Thoracic aorta (tissue), 2 donors: ENCODE measurements at places on chromosomes 5 and 9. TPM values are rescaled to one million over a fixed set of nuclear protein-coding genes. Genes with fewer than 3 reads are reported as not detected.

GRCh38 chr5:38758774-38759600 is 86.8 kb upstream of the OSMR start:
- no peak for DNase-seq

GRCh38 chr5:61941637-61942036 is 364.4 kb upstream of the KIF2A start:
- no peak for DNase-seq

Gene SV2C
- 0.14 TPM for total RNA-seq

Gene DRD1
- 0.99 TPM for total RNA-seq

DNA sequence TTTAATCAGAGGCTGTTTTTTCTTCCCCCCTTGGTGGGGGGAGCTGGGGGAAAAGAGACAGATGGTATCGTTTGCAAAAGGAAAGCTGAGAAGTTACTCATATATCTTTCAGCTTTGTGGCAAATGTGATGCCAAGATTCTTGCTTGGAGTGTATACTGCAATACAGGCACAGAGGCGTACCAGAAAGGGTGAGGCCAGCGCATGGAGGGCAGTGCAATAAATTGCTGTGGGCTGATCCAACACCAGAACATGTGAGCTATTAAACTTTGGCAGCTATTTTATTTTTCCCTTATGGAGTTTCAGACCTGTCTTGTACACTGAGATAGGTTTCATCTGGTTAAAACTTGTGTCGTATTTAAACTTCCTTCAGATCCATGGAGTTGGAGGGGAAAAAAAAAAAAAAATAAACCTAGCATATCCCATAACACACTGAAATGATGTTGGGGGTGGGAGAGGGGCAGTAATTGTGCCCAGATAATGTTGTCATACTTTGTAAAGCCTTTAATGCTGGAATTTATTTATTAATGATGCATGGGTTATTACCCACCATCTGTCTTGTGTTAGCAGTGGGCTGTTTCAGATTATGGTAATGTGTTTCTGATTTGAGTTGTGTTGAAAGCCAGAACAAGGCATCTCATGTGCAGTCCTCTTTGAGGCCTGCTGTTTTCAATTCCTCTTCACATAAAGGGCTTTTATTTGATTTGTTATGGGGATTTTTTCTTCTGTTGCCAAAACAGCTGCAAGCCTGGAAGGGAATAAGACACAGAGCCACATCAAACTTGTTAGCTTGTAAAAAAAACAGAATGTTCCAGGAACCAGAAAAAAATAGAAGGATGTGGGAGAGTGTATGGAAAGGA is 891.3 kb downstream of the TLE1 start:
- no peak for DNase-seq

Gene ARHGEF37
- 11.4 TPM for total RNA-seq

- DNase-seq: no peak
These were observed 22.6 kb downstream of the DAB2IP start for GRCh38 chr9:121674017-121674416.

GRCh38 chr9:101114317-101114716 is 85.8 kb downstream of the PLPPR1 start:
- no peak for DNase-seq

GRCh38 chr5:31854181-31855133 is 215.5 kb downstream of the PDZD2 start:
- no peak for DNase-seq

DNA sequence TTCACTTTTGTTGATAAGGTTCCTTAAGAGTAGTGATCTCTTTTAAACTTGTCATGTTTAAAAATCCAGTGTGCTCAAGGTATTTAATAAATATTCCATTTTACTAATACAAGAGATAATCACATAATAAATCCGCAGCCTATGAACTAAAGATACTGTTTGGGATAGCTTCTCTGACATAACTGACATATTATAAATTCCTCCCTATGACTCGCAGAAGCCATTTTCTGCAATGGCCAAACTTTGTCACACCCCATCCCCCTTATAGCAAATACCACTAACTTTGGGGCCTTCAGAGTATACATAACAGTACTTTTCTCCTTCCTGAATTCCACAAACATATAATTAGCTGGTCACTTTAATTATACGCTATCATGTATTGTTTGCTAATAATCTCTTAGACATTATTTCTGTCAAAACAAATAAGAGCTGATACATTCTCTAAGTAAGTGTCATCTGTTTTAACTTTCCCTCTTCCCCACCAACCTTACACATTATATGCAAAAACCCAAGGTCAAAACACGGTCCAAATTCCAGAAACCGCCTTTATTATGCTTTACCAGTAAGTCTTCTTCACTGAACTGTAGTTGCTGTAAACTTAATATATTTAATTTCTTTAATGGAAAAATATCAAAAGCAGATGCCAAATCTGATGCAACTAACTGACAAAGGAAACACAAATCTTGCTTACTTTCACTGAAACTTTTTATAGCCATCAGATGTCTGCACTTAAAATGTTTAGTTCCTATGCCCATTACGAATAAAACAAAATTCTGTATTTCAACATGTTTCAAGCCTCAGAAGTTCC is 971 bp downstream of the TMEM267 start:
- DNase-seq: no peak

Gene MAP1B
- total RNA-seq: 616 TPM

GRCh38 chr9:121819428-121820231 is 168.2 kb downstream of the DAB2IP start:
- no peak for DNase-seq

Gene GPR150
- 1.1 TPM for total RNA-seq

Gene KIF12
- not detected for total RNA-seq

GRCh38 chr9:136339958-136340310 is 12.6 kb downstream of the GPSM1 start:
- no peak for DNase-seq

GRCh38 chr5:35436400-35437057 is 181.1 kb upstream of the SPEF2 start:
- DNase-seq: no peak

GRCh38 chr5:1319436-1320256 is 24.8 kb upstream of the TERT start:
- no peak for DNase-seq

Gene LRRTM2
- total RNA-seq: 1.9 TPM

DNA sequence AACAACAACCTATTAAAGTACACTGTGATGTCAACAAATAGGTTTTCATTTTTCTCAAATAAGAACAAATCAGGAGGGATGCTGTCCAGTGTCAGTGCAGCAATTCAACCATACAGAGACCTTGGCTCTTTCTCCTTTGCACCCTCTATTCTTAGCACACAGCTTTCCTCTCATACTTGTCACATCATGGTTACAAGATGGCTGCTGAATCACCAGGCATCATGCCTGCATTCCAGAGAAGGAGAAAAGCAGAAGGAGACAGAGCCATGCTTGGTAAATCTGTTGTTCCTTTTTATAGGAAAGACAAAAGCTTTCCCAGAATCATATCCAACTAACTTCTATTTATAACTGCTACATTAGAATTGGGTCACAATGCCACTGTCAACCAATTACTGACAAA is 124.7 kb upstream of the VLDLR start:
- DNase-seq: no peak

Gene PROB1
- 1.9 TPM for total RNA-seq

Gene PCDHGA11
- total RNA-seq: 10.4 TPM

- no peak for DNase-seq
These were observed 143.4 kb upstream of the APC start for GRCh38 chr5:112594095-112594850.

DNA sequence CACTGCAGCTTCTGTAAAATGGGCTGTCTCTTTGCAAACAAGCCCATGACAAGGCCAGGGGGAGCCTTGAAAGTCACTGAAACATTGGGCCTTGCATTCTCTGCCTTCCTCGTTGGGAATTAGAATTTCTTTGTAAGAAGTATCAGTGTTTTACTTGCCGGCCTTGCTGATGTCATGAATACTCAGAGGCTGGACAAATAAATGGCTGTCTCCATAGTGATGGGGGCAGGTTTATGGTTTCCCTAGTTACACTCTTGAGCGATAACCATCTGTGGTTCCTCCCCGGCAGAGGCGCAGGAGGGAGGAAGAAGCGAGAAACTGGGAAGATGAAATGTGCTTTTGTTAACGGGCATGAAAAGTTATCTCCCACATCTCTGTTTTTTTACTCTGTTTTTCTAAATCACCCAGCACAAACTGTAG is 272.7 kb upstream of the PANK3 start:
- DNase-seq: no peak

DNA sequence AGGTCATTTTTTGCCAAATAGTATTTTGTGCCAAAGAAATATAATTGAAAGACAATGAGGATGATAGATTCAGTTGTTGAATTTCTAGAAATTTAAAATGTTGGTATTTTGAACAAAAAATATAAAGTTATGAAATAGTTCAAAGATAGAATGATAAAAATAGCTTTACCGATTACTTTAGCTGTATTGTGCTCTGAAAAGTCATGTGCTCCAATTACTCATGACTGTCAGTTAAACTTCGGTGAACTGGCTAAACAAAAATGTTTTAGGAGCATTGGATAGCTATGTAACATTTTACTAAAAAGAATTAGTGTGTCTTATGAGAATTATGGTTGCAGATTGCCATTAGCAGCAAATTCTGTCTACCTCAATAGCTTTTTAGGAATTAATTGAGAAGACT is 177.3 kb upstream of the VCAN start:
- no peak for DNase-seq

DNA sequence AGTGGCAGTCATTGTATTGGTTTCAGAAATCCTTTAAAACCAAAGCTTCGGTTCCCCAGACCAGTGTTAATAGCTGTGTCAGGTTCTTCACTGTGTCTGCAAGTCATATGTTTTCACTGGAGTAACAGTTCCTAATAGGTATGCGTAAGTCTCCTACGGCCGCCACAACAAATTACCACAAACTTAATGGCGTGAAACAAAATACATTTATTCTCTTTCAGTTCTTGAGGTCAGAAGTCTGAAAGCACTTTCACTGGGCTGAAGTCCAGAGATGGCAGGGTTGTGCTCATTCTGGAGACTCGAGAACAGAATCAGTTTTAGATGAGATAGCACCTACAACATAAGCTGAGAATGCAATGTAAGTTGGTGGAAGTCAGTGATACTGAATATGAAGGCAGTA is 556.2 kb downstream of the TLE4 start:
- no peak for DNase-seq

DNA sequence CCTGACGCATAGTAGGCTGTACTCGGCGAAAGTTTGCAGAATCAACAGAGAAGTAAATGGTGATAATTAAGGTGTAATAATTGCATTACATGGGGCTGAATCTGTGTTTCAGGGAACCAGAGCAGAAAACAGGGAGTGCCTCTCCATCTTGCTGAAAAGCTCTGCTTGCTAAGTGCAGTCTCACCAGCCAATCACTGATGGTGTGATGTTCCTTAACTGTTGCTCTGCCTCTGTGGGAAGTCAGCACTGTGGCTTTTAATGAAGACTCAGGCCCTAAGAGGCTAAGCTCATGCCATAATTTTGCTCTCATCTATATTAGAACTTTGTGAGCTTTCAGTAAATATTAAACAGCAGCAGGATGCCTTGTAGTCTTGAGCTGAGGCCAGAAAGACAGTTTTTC is 4.5 kb downstream of the PHF24 start:
- no peak for DNase-seq

DNA sequence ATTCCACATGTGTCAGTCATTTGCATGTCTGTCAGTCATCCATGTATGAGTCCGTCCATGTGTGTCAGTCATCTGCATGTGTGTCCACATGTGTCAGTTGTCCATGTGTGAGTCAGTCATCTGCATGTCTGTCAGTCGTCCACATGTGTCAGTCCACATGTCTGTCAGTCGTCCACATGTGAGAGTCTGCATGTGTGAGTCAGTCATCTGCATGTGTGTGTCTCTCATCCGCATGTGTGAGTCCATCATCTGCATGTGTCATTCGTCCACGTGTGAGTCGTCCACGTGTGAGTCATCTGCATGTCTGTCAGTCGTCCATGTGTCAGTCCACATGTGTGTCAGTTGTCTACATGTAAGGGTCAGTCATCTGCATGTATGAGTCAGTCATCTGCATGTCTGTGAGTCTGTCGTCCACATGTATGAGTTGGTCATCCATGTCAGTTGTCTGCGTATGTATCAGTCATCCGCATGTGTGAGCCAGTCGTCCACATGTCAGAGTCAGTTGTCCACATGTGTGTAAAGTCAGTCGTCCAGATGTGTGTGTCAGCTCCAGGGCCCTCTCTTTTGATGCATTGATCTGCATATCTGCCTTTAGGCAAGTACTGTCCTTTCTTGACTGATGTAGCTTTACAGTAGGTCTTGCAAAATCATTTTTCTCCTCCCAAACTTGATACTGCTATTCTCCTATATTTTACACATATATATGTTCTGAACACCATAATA is 72.5 kb upstream of the CACNA1B start:
- no peak for DNase-seq

GRCh38 chr5:169146158-169146557 is 154.8 kb downstream of the SLIT3 start:
- DNase-seq: no peak

Gene PPP3R2
- not detected for total RNA-seq

DNA sequence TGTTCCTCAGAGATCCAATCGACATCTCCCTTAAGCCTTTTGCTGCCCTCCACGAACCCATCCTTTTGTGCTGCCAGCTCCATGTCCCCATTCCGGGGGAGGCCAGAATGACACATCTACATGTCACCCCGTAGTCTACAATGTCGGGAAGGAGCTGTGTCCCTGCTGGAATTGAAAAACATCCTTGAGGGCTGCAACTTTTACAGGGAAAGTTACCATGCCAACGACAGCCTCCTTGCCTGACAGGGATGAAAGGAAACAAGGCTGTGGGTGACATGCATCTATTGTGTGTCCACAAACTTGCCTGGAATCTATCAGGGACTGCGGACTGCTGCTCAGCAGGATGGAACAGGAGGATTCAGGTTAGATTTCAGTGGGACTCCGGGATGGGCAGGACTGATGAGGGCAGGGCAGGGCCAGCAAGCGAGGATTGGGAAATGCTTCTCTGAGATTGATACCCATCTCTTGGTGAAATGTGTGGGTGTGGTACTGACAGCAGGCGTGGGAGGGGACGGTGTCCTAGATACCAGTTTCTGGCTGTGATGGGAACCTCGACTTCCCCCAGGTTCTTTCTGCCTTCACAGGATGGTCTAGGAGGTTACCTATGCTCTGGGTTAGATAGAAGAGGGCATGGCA is 25.5 kb downstream of the EGR1 start:
- no peak for DNase-seq

DNA sequence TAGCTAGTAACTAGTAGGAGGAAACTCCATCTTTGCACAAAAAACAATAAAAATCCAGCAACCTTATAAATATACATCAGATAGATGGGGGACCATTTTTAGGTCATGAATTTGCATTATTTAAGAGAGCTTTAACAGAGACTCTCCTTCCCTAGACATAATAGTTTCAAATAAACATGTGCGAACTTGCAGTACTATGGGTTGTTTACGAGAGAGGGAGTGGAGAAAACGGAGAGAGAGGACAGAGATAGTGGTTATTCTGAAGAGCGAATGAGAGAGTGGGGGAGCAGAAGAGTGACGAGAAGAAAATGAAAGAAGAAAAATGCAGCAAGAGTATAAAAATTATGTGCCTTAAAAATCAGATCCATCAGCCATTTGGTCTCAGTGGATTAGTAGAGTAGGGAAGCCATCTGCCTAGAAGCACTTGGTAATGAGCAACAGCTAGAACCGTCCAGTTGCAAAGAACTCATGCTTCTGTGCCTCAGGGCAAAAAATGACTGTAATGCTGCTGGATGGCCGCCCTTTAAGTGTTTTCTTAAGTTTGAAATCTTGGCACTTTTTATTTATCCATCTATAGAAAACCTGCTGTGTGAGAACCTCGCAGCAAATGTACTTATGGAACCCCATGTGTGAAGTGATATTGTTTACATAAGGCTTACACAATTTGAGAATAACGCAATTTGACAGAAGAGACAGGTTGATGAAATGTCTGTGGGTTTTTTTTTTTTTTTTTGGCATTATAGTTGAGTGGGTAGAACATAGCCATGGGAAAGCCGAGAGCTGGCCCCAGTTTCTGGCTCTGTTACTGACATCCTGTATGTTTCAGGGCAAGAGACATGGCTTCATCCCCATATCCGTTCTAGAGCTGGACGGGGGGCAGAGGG is 95.6 kb upstream of the ZNF608 start:
- no peak for DNase-seq
